ENCODE measurements at places on chromosomes 5 and 9.

- DNase-seq: no peak
These were observed 108.6 kb upstream of the SPOCK1 start for GRCh38 chr5:137607771-137608170.

DNA sequence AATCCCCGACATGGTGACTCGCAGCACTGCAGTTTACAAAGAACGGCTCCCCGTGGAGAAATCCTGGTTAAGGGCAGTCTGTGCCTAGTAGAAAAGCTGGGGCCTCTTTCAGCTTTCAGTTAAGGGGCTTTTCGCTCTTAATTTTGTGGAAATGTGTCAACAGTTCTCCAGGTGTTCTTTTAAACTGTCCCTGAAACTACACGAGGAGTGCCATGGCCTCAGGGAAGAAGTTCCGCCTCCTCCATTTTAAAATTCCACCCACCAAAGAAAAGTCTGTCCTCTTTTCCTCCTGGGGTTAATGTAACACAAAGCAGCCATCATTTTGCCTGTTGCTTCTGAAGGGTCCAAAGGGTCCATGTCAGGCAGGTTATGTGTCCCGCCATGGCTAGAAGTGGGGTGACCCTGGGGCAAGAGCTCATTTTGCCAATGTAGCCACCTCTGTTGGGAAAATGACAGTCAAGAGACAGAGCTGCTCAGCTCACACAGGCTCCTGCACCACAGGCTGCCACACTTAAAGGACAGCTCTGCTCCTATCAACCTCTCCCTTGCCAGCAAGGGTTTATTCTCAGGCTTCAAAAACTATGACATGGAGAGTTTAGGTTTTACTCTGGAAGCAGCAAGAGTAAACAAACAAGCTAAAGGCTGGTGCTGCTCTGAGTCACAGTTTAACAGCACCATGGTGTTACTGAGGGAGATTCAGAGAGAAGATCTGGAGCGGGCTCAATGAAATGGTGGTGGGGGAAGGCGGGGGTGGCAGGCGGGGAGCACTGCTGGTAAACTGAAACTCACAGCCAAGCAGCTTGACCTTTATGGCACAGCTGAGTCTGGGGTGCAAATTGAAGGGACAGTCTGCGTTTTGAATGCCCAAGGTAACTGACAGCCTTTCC, 3.2 kb downstream of the WHRN start:
- DNase-seq: peak; percentile 48

DNA sequence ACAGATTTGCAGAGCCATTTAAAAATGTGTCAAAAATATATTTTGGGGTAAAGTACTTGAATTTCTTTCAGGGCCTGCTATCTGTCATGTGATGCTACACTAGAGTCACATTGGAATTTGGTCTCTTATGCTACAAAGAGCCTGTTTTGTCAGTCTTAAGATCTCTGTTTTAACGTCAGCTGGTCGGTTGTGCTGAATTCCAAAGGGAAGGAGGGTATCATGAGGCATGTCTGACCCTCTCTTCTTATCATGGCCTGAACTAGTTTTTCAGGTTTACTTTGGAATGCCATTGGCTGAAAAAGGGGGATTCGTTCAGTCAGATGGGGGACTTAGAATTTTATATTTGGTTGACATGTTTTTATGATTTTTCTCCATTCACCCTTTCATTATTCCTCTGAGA, 290.6 kb downstream of the CD180 start:
- DNase-seq: no peak

GRCh38 chr9:119736491-119737454, 367.5 kb upstream of the BRINP1 start:
- DNase-seq: no peak

DNA sequence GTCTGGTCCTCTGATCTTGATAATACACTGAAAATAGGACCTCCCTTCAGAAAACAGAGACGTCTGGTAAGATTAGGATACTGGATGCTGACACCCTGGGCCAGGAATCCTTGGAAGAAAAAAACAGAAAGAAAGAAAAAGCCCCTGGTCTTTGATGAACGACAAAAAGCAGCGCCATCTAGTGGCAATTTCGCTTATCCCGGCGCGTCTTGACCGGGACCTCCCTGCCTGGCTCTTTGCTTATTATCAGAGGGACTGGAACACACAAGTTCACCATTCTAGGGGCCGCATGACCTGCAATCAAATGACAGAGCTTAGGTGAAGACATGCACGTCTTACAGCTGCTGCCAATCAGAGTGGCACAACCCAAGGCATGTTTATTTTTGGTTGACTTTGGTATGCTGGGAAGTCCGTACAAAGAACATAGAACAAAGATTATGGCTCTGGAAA, 114.9 kb upstream of the NFIB start:
- peak; percentile 79 for DNase-seq

DNA sequence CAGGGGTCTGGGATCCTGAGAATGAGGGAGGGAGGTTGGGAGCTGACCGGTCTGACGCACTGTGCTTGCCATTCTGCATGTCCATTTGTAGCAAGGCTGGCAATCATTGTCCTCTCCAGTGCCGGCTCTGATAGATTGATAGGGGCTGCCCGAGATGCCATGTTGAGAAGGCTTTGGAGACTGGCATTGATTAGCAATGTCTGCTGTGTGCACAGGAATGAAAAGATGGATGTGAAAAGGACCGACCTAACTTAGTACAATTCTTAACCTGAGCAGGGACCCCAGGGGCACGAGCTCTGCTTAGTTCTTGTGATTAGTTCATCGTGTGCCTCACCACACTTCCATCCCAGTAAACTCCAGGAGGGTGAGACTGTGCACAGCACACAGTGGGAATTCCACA, 17.0 kb downstream of the NEK6 start:
- no peak for DNase-seq

DNA sequence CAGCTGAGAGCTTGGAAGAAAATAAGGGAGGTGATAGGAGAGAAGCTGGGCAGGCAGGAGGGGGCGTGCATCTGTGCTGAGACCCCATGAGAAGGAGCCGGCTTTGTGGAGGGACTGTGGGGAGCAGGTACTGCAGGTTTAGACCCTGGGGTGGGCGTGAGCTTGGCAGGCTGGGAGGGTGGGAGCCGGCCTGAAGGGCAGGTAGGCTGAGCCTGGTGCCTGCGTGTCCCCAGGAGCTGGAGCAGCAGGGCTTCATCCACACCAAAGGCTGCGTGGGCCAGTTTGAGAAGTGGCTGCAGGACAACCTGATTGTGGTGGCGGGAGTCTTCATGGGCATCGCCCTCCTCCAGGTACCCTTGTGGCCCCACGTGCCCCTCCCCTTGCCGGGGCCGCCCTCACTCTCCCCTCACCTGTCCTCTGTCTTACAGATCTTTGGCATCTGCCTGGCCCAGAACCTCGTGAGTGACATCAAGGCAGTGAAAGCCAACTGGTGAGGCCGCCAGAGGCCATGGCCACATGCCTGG, 9.2 kb downstream of the TSPAN17 start:
- DNase-seq: no peak
